EH (cell line): ENCODE measurements at places on chromosomes 7 and 10.
A peak's percentile ranks its signal among the peaks of the same experiment; 100 is the strongest.

DNA sequence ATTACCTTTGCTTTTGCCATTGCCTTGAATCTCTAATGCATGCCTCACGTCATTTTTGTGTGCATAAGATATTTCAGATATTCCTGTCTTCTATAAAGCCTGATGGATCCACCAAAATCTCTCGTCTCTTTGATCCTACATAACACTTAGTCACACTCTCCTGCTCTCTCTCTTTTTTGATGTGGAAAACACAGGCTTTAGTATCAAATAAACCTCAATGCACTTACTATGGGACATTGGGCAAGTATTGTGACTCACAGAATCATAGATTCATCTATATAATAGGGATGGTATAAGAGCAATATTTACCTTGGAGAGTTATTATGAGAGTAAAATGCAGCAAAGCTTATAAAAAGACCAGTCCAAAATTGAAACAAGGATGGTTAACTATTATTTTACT, 39.1 kb downstream of the DKK1 start:
- DNase-seq = no peak

DNA sequence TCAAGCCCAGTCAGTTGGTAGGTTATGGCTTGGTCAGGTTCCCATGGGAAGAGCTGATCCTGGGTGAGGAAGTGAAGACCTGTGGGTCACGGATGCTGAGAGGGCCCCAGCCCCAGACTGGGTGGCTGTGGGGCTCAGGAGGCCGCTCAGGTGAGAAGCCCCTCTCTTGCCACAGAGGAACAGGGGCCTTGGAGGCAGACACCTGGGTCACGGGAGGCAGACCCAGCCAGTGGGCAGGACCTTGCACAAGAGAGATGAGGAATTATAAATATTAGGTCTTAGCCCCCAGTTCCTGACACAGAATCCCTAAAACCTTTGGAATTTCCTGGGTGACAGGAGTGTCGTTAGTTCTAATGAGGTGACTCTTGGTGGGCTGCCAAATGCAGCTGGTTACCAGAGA, 10.6 kb upstream of the CRHR2 start:
- no peak for DNase-seq

DNA sequence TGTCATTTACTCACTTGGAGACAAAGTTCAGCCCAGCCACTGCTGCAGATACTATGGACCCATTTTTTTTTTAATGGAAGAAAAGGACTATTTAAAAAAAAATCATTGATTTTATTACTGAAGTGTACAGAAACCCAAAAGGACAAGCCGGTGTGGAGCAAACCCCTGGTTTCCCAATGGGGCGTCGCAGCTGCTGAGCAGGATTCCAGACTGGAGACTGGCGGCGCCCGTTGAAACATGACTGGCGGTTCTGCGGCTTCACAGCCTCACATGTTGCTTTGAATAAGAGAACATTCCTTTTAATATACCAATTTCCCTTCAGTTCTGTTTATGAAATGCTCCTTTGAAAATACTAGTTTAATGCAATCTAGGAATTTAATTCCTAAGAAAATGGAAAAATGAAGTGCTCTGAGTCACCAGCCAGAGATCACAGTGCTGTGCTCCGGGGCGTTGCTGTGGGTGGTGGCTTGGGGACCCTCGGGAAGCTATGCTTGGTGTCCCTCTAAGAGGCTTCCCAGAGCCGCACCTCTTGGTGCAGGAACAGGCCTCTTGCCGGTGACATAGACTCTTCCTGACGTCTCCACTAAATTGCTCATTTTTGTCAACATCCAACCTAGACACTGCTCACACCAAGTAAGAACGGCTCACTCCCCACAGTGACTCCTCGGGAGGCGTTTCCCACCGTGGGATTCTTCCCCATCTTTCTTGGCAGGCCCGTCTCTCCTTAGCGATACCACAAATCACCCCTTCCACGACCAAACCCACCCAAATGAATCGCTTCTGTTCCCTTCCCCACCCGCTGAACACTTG, 12.0 kb upstream of the VIPR2 start:
- DNase-seq = no peak

DNA sequence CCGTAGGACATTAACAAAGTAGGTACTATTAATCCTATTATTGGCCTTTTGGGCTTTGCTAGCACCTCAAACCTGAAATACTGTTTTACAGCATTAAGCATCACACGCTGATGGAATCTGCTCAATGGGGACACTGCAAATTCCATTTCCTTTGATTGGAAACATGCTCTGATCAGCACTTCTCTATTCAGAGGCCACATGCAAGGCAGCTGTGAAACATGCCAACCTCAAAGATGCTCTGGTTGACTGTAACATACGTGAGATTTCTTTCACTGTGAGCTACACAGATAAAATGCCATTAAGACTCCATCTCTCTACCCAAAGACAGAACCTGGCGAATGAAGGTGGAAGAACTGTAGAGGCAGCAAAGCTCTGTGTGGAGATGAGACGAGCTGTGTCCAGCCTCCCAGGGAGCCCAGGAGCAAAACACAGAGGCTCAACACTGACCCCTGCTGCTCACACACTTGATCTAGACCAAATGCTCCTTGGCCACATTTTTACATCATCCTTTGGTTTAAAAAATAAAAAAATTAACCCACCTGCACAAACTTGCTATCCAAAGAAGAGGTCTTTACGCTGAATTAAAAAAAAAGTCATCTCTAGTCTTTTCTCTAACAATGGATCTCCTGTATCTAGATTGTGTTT, 8.0 kb downstream of the RSU1 start:
- DNase-seq = peak; percentile 43

- peak; percentile 64 for DNase-seq
Observed at GRCh38 chr10:77637532-77638320, at the start of gene KCNMA1. KCNMA1 (minus strand) TSS chr10:77637808.

GRCh38 chr10:91587710-91588638, 44.9 kb downstream of the PPP1R3C start:
- peak; percentile 77 for DNase-seq

- DNase-seq = peak; percentile 27
Observed at GRCh38 chr10:90718182-90718581, 139.7 kb downstream of the HTR7 start.

- DNase-seq = no peak
Observed at GRCh38 chr10:14118953-14119352, 211.8 kb downstream of the FRMD4A start.

DNA sequence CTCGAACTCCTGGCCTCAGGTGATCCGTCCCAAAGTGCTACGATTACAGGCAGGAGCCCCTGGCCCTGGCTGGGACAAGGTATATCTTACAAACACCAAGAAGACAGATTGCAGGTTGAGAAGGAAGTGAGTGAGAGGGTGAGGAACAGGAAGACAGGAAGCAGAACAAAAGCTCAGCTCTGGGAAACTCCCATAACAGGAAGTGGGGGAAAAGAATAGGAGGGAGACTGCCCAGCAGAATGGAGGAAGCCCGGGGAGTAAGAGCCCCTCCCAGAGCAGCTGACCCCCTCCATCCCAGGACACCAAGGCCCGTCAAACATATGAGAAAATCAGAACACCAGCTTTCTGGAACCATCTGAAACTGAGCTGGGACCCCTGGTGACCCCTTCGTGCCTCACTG, 2.9 kb downstream of the TECPR1 start:
- DNase-seq = no peak

DNA sequence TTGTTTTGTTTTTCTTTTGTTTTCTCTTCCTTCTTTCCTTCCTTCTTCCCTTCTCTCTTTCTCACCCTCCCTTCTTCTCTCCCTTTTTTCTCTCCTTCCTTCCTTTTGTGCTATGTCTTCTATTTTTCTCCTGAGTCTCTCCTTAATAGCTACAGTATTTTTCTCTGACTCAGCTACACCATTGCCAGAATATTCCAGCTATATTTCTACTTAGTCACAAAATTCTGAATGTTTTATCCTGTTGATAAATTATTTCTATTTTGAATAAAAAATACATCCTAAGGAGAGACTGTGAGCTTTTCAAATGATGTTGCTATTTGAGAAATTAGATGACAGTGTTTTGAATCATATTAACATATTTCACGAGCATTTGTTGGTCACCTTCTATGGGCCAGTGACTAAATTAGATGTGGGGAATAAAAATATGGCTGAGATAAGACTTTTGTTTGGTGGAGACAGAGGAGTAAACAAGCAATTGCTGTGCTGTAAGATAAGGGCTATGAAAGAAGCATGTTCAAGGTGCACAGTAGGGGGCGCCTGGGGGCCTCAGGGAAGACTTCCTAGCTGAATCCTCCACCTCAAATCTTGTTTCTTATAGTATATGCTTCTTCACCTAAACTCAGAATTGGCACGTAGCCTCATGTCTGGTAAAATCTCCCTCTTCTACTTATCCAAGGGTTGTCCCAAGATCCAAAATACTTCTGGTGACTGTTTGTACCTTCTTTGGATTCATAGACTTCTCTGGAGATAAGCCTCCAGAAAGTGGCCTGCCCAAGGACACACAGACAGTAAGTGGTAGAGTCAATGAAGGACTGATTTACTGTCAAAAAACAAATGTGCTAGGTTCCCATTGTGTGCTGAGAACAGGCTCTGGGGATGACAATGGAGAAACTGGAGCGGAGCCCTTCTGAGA, 115.5 kb upstream of the CREB5 start:
- DNase-seq = peak; percentile 37

- no peak for DNase-seq
Observed at GRCh38 chr10:99804471-99804870, 22.0 kb downstream of the ABCC2 start.

- no peak for DNase-seq
Observed at GRCh38 chr10:113754768-113755167, 3.3 kb downstream of the PLEKHS1 start.

GRCh38 chr10:12617191-12618175, 268.1 kb downstream of the CAMK1D start:
- no peak for DNase-seq

DNA sequence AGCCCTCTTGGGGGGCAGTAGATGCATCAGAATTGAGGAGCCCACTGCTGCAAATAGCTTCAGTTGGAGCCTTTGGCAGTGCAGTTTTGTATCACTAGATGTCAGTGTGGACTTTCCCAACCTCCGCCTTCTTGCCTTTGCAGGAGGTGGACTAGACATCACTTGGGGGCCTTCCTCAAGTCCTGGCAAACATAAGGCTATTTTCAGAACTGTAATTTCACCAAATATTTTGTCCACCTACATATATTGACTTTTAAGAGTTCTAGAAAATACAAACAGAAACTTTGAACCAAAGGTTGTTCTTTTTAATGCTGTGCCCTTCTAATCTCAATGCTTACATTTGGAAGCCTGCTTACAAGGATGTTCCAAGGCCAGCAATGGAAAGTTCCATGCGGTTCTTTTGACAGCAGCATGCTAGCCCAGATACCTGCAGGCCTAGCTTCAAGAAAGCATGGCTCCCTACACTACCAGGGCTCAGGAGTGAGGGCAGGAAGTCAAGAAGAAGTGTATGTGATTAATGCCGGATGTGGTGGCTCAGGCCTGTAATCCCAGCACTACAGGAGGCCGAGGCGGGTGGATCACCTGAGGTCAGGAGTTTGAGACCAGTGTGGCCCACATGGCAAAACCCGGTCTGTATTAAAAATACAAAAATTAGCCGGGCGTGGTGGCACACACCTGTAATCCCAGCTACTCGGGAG, 8.0 kb upstream of the ZNRF2 start:
- DNase-seq = peak; percentile 63

DNA sequence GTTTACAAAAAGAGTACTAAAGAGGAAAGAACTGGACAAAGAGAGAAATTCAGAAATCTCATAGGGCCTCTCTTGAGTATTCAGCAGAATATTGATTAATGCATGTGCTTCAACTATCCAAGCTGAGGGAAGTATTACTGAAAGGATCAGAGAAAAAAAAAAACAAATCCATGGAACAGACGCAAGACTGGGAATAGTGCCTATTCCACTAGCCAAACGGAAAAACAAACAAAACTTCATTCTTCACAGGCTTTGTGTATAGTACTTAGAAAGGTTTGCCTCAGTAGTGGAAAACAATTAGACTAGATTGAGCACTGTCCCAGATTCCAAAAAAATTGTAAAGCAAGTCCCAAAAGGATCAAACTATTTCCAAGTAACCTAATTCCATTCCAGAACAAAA, 106.2 kb downstream of the TFEC start:
- no peak for DNase-seq

GRCh38 chr7:156058248-156058647, 246.0 kb upstream of the SHH start:
- no peak for DNase-seq

- DNase-seq = no peak
Observed at GRCh38 chr10:116761883-116762282, 19.5 kb upstream of the HSPA12A start.

DNA sequence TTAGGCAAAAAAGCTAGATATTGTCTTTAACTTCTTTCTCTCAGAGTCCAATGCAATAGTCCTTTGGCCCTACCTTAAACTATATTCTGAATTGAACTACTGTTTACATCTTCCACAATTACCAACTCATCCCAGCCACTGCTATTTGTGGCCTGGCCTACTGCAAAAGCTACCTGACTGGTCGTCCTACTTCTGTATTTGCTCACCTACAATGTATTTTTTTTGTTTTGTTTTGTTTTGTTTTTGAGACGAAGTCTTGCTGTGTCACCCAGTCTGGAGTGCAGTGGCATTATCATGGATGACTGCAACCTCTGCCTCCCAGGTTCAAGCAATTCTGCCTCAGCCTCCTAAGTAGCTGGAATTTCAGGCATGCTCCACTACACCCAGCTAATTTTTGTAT, 51.2 kb downstream of the ARL4A start:
- DNase-seq = no peak

GRCh38 chr10:101903827-101904550, 60.4 kb upstream of the KCNIP2 start:
- no peak for DNase-seq

DNA sequence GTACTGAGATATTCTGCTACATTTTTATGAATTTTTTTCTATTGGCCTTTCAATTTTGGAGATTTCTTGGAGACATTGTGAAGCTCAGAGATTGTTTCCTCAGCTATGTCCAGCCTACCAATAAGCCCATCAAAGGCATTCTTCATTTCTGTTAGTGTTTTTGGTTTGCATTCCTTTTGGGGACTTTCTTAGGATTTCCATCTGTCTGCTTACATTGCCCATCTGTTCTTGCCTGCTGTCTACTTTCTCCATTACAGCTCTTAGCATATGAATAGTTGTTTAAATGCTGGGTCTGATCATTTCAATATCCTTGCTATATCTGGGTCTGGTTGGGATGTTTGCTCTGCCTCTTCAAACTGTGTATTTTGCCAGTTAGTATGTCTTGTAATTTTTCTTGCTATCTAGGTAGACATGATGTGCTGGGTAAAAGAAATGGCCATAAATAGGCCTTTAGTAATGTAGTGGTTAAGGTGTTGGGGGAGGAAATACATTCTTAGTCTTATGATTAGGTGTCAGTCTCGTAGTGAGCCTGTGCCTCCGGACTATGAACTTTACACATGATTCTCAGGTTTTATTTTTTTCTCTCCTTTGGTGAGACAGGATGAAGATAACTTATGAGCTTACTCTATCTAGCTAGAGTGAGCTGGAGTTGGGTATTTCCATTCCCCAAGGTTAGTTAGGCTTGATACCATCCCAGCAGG, 32.6 kb upstream of the NME8 start:
- DNase-seq = no peak

GRCh38 chr7:38817526-38817925, 91.5 kb downstream of the VPS41 start:
- no peak for DNase-seq

DNA sequence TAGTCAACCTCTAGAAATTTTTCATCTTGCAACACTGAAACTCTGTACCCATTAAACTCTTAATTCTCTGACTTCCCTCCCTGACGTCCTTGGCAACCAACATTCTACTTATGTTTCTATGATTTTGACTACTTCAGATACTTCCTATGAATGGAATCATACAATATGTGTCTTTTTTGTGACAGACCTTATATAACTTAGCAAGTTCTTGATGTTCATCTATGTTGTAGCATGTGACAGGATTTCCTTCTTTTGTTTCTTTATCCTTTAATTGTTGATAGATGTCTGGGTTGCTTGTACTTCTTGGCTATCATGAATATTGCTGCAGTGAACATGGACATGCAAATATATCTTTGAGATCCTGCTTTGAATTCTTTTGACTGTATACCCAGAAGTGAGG, 240.8 kb downstream of the ADK start:
- no peak for DNase-seq
